ENCODE measurements at places on chromosomes 11 and 22.

DNA sequence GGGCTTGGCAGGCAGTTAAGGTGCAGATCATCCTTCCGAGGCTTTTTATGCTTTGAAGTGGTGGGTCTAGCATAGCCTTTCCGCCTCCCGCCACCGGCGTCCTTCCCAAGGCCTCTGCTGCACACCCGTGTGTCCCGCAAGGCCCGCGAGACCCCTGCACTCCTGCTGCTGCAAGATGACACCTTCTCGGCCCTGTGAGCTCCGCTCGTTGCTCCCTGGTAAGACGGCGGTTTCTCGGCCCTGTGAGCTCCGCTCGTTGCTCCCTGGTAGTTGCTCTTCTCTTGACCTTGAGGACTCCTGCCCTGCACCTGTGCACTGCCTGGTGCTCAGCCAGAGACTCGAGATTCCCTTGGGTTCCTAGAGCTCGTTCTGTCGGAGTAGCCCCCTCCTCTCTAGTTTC is 17.9 kb upstream of the TRMU start:
- no peak for DNase-seq

GRCh38 chr11:13897646-13898276 is 64.8 kb upstream of the SPON1 start:
- DNase-seq, result no peak

GRCh38 chr11:893008-893654 is 17.5 kb downstream of the CHID1 start:
- DNase-seq, result no peak

- DNase-seq, result no peak
These were observed 28.6 kb downstream of the FAM83F start for GRCh38 chr22:40023341-40023841.

- no peak for DNase-seq
These were observed 21.6 kb downstream of the GUCY1A2 start for GRCh38 chr11:106996691-106997090.

DNA sequence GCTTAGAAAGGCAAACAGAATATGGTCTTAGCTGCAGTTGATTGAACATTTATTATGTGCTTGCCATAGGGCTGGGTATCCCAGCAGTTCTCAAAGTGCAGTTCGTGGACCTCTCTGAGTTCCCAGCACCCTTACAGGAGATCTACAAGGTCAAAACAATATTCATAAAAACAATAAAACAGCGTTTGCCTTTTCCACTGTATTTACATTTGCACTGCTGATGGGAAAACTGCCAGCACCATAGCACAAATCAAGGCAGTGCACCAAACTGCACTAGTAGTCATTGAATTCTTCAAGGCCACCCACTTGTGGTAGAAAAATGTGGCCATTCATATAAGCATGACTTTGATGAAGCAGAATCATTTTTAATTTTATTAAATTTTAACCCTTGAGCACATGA is 128.1 kb downstream of the CCDC34 start:
- no peak for DNase-seq

DNA sequence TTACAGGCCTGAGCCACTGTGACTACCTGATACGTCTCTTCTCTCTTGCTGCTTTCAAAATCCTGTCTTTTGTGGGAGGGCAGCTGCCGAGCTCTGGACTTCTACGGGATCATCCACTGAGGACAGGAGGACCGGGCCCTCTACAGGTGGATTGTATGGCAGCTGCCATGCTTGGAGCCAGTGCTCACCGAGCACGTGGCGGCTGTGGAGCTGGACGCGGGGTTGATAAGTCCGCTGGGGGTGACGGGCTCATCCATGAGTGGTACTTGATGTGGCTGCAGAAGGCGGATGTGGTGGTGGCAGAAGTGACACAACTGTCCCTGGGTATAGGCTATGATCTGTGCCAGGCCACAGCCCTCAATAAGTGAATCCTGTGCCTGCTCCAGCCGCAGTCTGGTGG is 1.8 kb upstream of the CYP2D6 start:
- no peak for DNase-seq

DNA sequence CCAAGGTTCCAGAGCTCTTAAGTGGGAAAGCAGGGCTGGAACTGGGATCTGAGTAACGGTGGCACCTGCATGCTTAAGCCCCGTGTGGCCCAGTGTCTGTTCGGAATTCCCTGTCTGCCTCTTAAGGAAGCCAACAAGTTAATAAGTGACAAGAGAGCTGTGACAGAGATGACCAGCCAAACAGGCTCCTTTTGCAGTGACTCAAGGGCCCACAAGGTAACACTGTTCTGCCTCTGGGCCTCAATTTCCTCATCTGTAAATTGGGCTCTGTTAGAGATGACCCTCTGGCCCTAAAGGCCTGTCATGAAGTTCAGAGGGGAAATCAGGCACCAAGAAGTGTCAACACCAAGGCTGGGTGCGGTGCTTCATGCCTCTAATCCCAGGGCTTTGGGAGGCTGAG is 18.6 kb downstream of the USH1C start:
- DNase-seq, result no peak

DNA sequence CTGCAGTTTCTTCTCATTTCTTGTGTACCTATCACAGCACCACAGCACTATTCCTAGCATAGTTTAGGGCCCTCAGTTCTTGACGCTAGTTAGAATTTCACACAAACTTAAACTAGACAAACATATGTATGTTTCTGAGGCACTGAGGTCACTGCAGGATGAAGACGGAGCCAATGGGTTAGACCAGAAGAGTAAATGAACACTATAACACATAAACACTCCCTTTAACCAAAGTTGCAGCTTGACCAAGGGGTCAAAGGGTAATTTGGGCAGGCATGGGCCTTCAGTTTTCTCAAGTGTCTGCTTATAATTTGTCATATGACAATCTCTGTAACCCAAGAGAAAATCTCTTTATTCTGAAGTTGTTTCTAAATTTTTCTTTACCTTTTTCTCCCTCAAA is 12.9 kb upstream of the HBE1 start:
- DNase-seq, result no peak

GRCh38 chr11:80916173-80916798 is 1475.5 kb upstream of the TENM4 start:
- DNase-seq, result no peak

DNA sequence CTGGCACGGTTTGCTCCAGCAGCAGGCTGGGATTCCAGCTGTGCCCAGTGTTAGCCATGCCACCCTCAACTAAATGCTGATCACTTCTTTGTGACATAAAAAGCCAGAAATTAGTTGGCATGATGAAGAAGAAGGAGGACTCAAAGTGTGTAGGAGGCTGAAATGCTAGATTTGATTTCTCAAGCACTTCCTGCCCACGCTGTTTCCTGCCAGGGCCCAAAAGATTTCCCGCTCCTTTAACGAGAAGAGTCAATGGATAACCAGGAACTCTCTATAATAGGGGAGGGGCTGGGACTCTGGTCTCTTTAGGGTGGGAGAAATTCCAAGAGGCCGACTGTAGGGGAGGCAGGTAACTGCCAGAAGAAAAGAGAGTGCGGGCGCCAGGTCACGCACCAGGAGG is 26.4 kb downstream of the APOL3 start:
- no peak for DNase-seq

DNA sequence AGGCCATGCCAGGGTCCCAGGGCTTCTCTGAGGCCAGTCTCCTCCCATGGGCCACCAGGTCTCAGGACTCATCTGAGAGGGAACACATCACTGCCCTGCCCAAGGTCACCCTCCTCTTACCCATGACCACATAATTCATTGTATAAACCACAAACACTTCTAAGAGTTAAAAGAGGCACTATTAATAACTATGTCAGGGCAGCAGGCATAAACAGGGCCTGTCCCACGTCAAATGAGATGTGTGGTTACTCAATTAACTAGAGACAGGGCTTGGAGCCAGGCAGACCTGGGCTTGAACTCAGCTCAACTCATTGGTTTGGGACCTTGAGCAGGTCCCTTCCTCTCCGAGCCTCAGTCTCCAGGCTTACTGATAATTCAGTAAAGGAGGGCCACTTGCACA is 33.1 kb downstream of the ARAP1 start:
- DNase-seq, result no peak

GRCh38 chr22:40694411-40694810 is 15.1 kb downstream of the MCHR1 start:
- no peak for DNase-seq

GRCh38 chr11:64850979-64851567 is 6.6 kb upstream of the CDC42BPG start:
- DNase-seq, result no peak

GRCh38 chr22:24183321-24184031 is 2.2 kb downstream of the SUSD2 start:
- no peak for DNase-seq

- DNase-seq, result no peak
These were observed 40.8 kb downstream of the COMMD9 start for GRCh38 chr11:36248436-36248835.

DNA sequence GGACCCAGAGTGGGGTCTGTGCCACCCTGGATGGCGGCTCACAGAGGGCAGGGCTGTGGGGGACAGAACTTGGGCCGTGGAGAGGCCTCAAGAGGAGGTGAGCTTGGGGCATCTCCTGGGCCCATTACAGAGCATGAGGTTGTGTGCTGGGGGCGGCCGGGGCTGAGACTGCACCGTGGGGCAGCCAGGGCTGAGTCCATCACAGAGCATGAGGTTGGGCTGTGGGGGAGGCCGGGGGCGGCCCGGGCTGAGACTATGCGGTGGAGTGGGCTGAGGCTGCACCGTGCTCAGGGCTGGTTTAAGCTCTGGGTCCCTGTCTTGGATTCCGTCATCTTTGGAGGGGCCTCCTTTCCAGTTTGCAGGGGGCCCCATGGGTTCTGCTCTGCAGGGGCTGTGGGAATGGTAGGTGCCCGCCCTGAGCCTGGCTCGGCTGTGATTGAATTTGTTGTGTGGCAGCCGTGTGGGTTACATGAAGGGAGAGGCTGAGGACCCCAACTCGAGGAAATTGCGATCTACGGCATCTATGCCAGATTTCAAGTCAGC is 38.1 kb upstream of the MUC5AC start:
- no peak for DNase-seq

DNA sequence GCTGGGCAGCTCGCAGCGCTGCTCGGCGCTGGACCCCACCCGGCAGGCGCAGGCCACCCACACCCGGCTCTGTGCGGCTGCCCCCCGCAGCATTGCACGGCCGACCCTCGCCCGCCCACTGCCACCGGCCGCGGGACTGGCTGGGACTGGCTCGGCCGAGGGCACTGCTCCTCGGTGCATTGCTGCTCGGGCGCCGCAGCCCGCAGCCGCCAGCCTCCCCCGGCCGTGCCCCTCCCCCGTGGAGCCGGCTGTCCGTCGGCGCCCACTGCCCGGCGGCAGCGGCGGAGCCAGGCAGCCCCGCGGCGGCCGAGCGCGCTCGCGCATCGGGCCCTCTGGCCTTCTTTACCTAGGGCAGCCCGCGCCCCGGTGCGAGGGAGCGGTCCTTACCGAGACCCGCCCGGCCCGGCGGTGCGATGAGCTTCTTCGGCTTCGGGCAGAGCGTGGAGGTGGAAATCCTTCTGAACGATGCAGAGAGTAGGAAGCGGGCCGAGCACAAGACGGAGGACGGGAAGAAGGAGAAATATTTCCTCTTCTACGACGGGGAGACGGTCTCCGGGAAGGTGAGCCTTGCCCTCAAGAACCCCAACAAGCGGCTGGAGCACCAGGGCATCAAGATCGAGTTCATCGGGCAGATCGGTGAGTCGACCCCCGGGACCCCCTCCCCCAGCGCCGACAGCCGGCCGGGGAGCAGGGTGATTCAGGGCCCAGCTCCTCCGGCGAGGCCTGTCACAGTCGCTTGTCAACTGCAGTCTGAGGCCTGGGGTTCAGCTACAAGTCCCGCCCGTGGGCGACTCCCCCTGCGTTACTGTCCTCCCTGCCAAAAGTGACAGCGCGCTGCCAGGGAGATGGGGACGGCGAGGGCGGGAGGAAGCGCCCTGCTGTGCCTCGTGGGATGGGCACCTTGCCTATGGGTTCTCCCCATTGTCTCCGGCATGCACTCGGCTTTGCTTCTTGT is 516 bp downstream of the VPS26B start:
- no peak for DNase-seq

DNA sequence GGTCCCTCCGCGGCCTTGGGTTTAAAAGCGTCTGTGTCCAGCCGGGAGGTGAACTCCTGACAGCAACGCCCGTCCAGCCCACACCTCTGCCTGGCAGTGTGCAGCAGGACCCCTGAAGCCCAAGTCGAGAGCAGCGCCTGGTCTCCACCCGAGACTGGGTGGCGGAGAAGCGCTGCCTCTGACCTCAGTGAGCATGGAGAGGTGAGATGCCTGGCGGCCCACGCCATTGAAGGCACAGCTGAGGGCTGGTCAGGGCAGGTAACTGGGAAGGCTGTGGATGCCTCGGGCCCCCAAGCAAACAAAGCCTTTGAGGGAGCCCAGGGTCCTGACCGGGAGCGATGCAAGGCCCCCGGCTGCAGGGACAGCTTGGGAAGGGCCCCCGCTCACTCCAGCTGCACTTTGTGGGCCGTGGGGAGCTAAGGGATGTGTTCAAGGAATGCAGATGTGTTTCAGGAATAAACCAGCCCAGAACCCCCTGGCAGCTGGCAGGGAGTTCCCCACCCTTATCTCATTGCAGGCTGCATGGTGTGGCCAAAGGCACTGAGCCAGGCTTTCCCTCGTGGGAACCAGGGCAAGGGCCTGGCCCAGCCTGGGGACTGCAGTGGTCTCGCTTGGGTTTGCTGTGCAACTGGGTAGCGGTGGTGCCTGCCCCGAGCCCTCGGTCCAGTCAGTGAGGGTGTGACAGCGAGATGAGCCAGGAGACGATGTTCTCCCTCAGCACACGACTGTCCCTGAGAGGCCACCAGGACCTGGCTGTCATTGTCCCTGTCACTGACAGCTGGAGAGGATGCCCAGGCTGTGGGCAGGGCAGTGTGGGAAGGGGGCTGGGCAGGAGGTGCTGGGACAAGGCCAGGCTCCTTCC is 92.5 kb downstream of the WNT7B start:
- DNase-seq, result no peak

GRCh38 chr22:23537416-23537815 is 42.7 kb downstream of the IGLL1 start:
- peak; percentile 67 for DNase-seq

DNA sequence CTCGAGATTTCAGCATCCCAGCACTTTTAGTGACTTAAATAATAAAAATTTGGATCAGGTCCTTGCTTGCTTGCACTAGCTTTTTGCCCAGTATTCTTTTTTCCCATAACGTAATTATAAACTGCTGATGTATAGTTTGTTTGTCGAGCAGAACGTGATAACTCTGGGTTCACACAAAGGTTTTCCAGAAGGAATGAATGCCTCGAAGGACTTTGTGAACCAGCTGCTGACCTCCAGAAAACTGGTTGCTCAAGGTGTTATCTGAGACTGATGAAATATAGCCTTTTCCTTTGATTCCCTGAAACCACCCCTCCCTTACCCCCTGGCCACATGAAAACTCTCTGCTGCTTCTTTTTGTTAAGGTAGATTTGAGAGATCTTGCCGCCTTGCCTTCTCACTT is 229.1 kb upstream of the CARD18 start:
- DNase-seq, result no peak

Data from mesenteric fat pad (tissue), 1 donor.